NCI-H1048 (cell line): ENCODE measurements at places on chromosomes 2 and 18.

DNA sequence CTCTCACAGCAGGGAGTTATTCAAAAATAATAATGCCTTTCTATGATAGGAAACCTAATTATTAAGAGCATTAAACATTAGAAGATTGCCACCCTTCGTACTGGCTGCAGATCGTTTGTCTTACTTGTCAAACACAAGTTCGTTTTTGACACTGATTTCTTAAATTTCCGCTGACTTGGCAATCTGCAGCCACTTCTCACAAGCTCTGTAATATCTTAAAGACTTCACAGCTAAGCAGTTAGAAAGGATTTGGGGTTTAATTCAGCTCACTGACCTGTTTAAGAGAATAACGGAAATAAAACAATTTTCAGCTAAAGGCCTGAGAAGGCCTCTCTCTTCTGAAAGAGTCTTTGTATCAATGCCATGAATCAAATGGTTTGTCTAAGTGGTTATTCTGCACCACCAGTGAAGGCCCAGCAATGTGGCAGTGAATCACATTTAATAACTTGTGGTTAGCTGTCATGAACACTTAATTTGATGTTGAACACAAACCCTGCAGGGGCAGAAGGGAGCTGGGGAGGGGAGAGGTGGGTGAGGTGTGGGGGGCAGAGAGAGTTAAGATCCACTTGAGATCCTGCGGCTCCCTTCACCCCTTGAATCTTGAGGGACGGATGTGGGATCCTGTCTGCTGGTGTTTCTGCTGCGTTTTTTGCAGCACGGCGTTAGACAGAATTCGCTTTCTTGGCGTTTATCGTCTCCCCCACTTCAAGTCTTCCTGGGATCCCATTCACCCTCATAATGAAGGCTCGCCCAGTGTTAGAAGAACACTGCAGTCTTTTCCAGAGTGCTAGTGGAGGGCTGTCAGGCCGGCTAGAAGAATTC lies 145.4 kb upstream of the SATB2 start:
- no peak for DNase-seq

GRCh38 chr2:208285853-208286252 lies 19.8 kb downstream of the PIKFYVE start:
- no peak for DNase-seq

DNA sequence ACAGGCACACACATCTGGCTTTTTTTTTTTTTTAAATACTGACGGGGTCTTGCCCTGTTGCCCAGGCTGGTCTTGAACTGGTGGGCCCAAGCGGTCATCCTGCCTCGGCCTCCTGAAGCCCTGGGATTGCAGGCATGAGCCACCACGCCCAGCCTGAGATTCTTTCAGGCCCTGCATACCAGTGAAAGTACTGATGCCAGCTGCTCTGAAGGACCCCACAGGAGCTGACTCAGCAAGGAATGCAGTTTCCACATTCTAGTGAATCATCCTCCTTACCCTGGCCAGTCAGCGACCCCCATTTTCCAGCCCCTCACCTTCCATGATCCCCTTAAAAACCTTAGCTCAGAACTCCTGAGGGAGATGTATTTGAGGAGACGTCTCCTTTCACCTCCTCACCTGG lies 5.8 kb upstream of the DTYMK start:
- no peak for DNase-seq

- no peak for DNase-seq
These were observed 383.3 kb downstream of the MTX2 start for GRCh38 chr2:176652300-176653182.

- no peak for DNase-seq
These were observed 10.7 kb upstream of the THNSL2 start for GRCh38 chr2:88159481-88159880.

DNA sequence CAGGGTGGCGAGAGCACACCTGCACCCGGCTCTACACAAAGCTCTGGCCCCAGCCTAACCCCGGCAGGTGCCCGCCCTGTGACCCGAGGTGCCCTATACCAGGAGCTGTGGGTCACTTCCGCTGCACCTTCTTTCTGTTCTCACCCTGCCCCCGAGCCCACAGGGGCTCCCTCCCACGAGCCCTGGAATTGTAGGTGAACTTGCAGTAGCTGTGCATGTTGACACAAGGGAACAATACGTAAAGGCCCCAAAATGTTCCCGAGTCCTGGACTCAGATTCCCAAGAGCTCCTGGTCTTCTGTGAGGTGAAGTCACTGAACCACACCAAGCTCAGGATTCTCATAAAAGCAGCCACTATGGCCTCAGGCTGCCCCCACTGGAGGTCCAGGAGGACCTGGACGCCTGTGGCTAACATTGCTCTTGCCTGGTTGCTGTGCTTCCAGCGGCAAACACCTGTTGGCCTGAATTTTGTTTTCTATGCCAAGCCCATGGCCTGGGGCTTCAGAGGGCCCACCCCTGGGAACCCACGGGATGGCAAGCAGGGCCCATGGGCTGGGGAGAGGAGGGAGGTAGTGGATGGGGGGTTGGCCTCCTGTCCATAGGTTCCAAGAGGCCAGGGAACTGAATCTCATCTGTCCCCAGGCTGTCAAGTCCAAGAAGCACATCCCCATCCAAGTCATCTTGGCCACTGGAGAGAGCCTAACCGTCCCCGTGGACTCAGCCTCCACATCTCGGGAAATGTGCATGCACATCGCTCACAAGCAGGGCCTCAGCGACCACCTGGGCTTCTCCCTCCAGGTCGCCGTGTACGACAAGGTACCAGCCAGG lies 23.2 kb upstream of the GPR17 start:
- no peak for DNase-seq

DNA sequence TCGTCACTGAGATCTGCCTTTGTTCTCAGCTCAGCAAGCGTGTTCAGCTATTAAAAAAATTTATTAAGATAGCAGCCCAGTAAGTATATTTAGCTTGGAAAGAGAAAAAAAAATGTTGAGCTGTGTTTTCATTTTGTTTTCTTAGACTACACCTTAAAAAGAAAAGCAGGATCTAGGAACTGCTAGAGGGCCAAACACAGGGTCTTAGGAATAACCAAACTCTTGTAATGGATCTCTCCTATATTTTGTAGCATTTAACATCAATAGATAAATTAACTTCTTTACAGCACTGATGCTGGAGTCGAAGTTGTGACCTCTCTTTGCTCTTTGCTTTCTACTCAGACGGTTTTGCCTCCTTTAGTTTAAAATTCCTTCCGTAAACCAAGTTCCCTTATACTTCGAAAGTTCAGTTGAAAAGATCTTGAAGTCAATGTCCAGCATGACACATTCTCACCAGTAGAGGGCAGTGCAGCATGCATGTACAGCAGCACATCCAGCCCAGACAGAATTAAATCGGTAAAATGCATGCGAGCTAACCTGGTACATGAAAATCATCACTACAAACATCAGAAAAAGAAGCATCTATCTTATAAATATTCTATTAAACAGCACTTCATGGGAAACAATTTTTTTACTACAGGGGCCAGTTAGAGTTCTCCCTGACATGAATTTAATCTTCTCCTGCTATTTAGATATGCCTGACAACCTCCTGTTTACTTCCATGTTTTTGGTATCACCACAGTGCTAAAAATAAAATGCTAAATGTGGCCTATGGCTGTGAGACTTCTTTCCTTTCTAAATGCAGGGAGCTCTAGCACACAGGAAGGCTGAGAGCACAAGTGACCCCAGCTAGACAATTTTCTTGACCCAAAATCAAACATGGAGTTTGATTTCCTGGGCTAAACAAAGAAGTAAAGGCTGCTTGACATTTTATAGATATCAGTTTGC lies 48.2 kb upstream of the MAP3K20 start:
- DNase-seq: peak; percentile 68

DNA sequence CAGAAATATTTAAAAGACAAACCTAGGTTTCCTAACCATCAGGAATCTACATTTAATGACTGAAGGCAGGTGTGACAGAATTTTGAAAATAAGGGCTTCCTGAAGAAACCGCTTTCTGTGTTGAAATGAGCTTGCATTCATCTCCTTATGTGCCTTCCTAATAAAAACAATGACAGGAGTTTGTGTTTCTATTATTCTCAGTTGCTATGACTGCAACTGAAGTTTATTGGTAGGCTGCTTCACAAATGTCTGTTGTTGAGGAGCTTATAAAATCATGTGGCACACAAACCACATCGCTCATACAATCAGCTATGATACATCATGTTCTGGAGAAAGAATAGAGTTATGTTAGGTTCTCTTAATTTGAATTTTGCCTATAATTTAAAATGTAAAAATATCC lies 362.7 kb upstream of the SLC8A1 start:
- DNase-seq: no peak

DNA sequence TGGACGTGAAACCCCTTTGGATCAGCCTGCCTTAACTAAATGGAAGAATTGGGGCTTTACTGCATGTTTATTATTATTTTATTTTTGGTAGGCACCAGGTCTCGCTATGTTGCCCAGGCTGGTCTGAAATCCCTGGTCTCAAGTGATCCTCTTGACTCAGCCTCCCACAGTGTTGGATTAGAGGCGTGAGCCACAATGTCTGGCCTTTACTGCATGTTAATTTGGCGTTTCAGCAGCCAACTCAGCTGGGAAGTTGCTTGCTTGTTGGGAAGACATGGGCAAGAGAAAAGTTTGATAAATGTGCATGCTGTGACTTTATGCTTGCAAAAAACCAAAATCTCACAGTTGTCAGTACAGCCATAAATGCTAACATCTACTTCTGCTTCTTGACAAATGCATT lies 105.1 kb downstream of the FMNL2 start:
- no peak for DNase-seq

DNA sequence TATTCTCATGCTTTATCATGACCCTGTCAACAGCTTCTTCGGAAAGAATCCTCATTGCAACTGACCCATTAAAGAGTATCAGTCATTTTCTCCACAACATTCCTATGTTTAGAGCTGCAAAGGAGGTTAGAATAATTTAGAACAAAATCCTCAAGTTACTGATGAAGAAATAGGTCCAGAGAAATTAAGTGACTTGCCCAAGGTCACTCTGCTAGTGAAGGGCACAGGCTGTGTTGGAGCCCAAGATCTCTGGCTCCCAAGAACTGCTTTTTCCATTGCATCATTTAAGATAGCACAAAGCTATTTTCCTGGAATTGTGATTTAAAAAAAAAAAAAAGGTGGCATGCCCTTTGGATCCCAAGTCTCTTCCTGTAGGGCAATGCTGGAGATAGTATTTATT lies 9.6 kb downstream of the IRS1 start:
- no peak for DNase-seq
